Natural killer cell (primary cell): ENCODE measurements at places on chromosomes 5 and 9.

DNA sequence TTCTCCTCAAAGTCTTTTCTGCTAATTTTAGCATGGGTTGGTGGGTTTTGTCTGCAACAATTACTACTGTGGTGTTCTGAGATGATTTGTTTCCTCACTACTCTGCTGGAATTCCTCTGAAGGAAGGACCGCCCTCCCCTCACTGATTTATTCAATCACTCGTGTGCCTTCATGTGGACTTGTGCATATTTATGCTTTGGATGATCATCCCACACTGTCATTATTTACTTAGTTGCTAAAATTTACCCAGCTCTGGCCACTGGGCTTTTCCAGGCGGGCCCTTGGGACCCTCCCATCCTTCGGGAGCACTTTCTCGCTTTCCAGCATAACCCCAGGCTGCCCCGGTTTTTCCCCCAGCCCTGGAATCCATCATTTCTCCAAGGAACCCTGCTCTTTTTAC, 41.7 kb upstream of the NKD2 start:
- DNase-seq, result no peak

DNA sequence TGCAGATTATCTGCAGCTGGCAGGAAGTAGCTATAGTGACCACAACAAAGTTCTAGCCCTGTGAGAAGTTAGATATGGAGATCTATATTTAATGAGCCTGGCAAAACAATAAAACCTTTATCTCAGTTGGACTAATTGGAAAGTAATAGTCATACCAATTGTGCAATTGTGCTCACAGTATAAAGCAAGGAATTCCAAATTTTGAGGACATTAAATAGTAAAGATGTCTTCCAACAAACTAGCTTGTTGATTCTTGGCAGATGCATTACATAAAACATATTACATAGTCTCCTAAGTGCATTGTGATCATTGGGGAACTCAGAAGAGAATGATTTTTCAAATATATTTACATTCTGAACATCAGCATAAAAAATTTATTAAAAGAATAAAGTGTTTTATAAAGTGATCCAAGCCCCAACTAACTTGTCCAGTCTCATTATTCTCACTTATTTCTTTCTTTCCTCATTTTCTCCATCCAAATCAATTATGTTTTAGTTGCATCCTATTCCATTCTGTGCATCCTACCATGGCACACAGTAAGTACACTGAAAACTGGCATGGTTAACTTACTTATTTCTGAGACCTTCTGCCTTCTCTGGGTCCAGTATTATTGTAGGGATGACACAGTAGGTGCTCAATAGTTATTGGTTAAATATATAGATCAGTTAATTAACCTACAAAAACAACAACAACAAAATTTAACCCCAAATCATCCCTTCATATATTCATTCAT, 977.2 kb upstream of the NUDT12 start:
- no peak for DNase-seq

DNA sequence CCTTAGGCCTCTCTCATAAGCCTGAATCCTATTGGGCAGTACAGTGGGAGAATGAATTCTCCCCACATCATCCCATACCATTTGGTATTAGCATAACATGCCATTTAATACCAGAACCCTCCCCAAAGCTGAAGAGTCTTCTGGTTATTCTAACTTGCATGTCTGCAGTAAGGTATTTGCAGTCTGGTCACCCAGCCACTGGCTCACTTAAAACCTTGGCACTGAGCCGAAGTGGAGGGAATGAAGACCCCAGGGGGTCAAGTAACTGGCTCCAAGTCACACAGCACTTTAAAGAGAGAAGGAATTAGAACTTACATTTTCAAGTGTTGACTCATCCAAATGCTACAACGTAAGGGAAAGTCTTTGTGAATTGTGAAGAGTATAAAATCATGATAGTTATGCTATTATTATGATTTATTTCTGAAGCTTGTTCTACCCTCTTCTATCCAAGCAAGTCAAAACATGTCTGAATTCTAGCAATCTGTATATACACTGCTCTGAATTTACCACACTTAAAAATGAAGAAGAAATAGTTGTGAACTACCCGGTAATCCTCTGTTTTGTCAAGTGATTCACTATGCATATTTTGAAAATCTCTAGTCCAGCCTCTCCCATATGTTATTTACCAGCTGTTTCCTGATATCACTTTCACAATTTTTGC, 28.5 kb downstream of the GLRA1 start:
- no peak for DNase-seq

- no peak for DNase-seq
These were observed 32.2 kb downstream of the INVS start for GRCh38 chr9:100131216-100131615.

- DNase-seq, result no peak
These were observed 50.9 kb downstream of the OSTF1 start for GRCh38 chr9:75139201-75139600.

DNA sequence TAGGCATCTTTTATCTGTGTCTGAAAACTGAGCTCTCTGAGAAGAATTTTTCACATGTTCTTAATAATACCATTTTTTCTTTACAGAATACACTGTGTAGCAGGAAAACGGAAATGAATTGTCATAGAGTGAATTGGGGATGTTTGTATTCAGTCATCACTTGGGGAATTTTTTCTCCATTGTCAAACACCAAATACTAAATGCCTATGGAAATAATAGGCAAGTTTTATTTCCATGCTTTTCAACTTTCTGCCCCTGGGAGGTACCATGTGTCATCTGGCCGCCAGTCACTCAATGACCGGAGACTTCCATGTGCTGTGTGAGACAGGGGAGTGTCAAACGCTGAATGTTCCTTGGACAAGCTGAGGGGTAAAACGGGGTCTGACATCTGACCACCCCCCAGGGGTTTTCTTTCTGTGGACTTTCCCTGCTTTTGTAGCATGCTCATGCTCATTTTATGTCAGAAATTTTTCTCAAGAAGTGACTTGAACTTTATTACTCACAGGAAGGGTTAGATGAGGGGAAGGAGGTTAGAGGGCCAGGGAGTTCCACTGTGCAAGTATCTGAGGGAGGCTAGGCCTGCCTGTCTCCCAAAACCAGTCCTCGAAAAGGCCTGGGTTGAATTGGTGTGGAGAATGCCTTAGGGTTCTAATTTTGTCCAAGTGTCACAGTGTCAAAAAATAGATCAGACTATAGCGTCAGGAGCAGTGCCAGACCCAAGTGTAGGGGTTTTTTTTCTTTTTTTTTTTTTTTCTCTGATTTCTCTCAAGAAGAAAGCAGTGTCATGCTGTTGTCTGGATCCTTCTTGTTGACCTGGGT, 438.6 kb downstream of the AGTPBP1 start:
- no peak for DNase-seq

GRCh38 chr9:128887914-128888350, 6.0 kb downstream of the LRRC8A start:
- DNase-seq, result no peak

- DNase-seq, result no peak
These were observed 235.9 kb upstream of the FAM174A start for GRCh38 chr5:100299261-100299660.

DNA sequence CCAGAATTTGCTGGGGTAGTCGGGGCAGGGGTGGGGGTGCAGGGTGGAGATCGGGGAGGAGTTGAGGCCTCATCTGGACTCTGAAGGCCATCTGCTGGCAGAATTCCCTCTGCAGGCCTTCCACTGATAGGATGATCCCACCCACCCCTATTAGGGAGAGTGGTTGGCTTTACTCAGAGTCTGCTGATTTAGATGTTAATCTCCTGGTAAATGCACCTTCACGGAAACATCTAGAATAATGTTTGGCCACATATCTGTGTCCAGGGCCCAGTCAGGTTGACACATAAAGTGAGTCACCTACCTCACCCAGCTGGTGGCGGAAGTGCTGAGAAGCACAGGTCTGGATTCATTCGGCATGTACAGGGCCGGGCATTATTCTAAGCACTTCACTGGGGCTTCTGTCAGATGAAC, 50.0 kb downstream of the DAPK1 start:
- DNase-seq, result no peak

DNA sequence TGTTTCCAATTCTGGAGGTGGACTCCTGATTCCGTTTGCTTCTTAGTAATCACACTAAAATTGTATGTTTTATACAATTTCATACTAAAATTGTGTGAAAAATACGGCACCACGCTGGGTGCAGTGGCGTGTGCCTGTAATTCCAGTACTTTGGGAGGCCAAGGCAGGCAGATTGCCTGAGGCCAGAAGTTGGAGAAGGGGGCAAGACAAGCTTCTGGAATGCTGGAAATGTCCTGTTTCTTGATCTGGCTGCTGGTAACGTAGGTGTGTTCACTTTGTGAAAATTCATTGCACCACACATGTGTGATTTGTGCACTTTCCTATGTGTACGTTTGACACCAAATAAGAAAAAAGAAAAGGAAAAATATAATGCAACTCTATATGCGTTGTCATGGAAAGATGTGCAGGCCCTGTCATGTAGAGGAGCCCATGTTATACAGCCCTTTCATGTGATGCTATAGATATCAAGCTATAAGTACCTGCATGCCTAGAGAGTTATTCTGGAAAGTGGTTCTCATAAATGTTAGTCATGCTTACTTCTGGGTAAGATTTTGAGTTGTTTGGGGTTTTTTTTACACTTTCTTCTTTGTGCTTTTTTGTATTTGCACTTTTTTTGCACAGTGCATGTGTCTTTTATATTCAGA, 119.9 kb downstream of the TMEM174 start:
- no peak for DNase-seq

DNA sequence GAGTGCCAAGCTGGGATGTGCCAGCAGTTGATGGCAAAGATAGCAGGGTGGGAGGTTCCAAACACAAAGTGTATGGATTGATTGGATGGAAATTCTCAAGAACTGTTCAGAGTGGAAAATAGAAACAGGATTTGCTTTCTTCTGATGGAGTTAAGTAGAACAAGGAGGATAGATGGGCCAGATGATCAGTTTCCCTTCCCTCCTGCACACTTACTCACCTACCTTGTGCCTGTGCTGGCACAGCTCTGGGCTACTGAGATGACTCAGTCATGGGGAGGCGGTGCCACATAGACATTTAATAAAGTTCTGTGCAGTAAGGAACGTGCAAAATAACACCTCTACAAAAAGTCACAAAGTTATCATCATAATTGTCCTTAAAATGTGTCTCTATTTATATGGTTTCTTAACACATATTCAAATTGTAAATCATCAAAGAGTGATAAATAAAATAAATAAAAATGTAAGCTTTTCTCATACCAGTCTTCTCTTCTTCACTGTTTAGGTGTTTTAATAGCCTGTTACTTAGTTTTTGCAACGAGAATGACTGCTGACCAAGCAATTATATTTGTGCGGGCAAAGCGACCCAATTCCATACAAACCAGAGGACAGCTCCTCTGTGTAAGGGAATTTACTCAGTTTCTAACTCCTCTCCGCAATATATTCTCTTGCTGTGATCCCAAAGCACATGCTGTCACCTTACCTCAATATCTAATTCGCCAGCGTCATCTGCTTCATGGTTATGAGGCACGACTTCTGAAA, 12.7 kb downstream of the PTPDC1 start:
- DNase-seq, result no peak

GRCh38 chr5:135729321-135729786, 105.1 kb upstream of the SLC25A48 start:
- no peak for DNase-seq

GRCh38 chr5:151706906-151707305, 20.2 kb upstream of the SPARC start:
- DNase-seq, result no peak

DNA sequence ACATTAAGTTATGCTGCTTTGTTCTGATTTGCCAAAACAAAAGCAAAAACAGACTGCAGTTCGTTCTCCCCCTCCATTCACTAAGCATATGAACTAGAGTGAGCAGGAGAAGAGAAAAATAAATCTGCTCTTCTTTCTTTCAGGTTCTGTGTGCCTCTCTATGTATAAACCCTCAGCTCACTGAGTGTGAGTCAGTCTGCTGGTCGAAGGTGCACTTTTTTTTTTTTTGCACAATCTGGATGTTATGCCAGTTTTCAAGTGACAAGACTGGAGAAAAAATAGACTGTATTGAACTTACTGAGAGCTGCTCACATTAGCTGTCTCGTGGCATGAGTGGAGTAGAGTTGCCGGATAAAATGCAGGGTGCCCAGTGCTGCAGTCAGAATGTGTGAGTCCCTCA, 244.6 kb upstream of the ATP10B start:
- no peak for DNase-seq

DNA sequence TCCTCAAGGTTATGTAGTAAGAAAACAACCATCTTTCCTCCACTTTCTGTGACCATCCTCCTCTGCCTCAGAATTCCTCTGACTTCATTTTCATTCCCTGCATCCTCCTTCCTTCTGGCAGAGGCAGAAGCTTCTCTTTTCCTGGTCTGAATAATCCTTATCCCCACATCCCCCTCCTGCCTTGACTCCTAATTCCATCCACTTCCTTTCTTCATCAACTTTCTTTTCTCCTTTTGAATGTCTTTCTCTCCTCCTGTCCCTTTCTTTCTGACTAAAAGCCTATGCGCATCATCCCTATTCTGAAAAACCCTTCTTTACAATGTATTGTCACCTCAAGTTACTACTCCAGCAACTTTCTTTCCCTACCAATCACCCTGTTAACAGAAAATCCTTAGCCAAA, 79.0 kb downstream of the CDO1 start:
- DNase-seq, result no peak

DNA sequence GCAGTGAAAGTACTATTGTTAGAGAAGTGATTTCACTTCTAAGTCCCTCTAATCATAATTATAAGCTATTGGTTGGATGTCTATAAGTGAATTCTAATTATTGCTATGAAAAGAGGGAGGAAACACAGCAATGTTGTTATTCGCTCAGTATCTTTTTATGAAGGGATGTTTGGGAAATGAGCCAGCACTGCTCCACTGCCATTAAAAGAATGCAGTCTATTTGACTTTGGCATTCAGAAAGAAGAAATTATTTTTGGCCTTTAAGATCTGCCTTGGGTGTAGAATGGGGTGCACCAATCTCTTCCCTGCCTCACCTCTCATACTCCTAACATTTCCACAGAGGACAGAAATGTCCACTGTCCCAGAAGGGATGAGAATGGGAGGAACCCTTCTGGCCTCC, 332.0 kb downstream of the SPATA31D1 start:
- no peak for DNase-seq

- no peak for DNase-seq
These were observed 383.0 kb downstream of the DIRAS2 start for GRCh38 chr9:90259311-90260246.

GRCh38 chr5:83450967-83451248, 20.6 kb upstream of the VCAN start:
- DNase-seq, result no peak

GRCh38 chr5:168672016-168672415, 92.8 kb upstream of the PANK3 start:
- no peak for DNase-seq

- no peak for DNase-seq
These were observed 158.0 kb downstream of the DEPDC1B start for GRCh38 chr5:60541980-60542379.

- DNase-seq, result no peak
These were observed 37.3 kb upstream of the PITX1 start for GRCh38 chr5:135071311-135071710.

GRCh38 chr9:69945671-69946141, 97.9 kb upstream of the MAMDC2 start:
- no peak for DNase-seq
